ENCODE measurements at places on chromosomes 7 and 10. TPM values are rescaled to one million over a fixed set of nuclear protein-coding genes. Genes with fewer than 3 reads are reported as not detected.

- no peak for DNase-seq
These were observed 572.4 kb downstream of the GLRX3 start for GRCh38 chr10:130708465-130709070.

GRCh38 chr7:140136073-140136472, 40.7 kb downstream of the KDM7A start:
- no peak for DNase-seq

The TMEM130 gene
- not detected for total RNA-seq

The PDIA4 gene
- 94.8 TPM for total RNA-seq

GRCh38 chr10:79437111-79437814, 8.2 kb downstream of the ZCCHC24 start:
- no peak for DNase-seq

The TRIL gene
- total RNA-seq: not detected

DNA sequence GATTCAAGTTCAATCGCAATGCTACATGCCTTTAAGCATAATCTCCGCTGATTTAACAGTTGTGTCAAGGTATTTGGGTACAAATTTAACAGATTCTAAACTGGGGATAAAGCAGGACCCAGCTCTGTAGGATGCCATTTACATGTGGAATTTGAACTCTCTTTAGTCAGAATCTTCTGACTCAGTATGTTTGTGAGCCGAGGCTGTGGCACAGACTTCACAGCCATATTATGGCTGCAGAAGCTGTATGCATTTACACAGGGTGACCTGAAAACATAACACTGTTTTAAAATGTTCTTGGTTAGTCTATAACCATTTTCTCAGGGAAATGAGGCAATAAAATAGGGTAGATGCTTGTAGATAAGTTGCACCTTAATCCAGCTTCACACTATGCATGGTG, 8.7 kb downstream of the PDLIM1 start:
- DNase-seq: no peak

The CRTAC1 gene
- not detected for total RNA-seq

The PCGF5 gene
- 62.0 TPM for total RNA-seq

The ENTPD1 gene
- total RNA-seq: not detected

DNA sequence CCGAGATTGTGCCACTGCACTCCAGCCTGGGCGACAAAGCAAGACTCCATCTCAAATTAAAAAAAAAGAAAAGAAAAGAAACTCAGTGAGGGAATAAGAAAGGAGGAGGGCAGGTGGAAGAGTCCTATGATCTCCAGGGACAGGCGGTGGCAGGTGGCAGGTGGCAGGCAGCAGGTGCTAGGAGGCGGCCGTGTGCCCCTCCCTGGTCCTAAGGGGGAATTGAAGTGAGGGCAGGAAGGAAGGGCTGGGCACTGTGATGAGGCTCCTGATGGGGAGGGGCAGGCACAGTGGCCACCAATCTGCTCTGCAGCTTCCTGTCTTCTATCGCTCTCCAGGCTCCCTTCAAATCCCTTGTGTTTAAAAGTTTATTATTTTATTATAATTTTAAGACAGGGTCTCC, 41.2 kb upstream of the UBE3C start:
- DNase-seq: no peak

The TMEM178B gene
- total RNA-seq: 0.25 TPM

The OR9A2 gene
- total RNA-seq: not detected

- no peak for DNase-seq
These were observed 12.4 kb downstream of the MTPN start for GRCh38 chr7:135964791-135965190.

The GOLGA7B gene
- total RNA-seq: 12.6 TPM

DNA sequence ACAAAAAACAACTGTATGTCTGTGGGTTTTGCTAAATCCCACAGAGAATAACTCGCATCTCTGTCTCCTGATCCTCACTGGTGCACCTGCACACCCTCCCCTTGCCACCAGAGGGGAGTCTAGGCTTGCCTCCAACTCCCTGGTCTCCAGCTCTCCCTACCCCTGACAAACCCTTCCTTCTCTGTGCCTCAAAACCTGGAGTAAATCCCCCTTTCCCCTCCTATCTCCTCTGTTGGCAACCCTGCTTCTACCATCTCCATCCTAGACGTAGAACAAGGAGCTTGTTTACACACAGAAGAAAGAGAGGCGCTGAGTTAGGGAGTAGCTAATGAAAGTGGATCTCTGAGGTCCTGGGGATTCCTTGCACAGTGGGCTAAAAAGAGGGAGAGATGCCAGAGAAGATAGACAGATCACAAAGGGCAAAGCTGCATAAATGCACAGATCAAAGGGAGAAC, 6.0 kb downstream of the MBLAC1 start:
- peak; percentile 77 for DNase-seq

GRCh38 chr10:78850644-78851435, 217.9 kb upstream of the ZMIZ1 start:
- DNase-seq: no peak

GRCh38 chr10:6348096-6348874, 145.6 kb downstream of the PFKFB3 start:
- peak; percentile 92 for DNase-seq

DNA sequence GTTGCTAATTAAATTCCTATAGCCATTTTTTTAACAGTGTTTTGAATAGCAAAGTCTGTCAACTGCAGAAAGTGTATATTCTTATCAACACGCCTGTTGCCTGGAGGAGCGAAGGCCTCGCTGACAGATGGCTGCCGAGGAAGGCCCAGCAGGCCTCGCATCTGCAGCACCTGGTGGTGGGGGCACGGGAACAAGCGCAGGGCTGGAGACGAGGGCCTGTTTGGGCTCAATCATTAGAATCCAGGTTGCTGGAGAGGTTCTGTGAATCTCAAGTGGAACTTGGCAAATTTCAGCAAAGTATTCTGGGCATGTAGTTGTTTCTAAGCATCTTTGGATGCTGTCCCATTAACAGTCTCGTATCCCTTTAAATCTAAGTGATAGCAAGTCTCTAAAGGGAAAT, 66.1 kb upstream of the FAM204A start:
- no peak for DNase-seq

DNA sequence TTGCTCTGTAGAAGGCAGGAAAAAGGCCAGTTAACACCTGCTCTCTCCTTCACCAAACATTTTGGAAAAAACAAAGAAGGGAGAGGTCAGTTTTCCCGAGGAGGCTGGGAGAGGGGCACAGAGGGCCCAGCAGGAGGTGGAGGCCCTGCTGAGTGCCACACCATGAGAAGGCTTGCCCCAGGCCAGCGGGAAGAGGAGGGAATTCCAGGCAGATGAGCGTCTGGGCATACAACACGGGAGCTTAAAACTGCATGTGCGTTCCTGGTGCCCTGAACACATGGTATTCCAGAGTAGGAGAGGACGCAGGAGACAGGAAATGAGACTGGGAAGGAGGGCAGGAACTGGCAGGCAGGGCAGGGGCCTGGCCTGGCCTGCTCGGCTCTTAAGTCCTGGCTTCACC, 182.4 kb downstream of the CCDC3 start:
- DNase-seq: no peak

- no peak for DNase-seq
These were observed 95.7 kb downstream of the CPED1 start for GRCh38 chr7:121084256-121084655.

DNA sequence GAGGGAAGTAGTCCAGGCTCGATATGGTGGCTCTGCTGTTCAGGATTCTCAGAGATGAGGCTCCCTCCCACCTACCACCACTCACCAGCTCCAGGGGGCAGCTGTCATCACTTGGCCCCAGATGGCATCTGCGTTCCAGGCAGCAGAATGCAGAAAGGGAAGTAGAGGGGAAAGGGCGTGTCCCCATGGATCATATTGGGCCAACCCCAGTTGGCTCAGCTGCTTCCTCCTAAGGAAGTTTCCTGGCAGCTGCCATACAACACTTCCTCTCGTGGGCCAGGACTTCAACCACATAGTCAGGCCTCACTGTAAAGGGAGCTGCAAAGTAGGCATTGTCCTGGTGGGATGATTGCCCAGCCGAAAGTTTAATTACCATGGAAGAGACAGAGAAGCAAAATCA, 1.6 kb upstream of the TEX36 start:
- DNase-seq: no peak

DNA sequence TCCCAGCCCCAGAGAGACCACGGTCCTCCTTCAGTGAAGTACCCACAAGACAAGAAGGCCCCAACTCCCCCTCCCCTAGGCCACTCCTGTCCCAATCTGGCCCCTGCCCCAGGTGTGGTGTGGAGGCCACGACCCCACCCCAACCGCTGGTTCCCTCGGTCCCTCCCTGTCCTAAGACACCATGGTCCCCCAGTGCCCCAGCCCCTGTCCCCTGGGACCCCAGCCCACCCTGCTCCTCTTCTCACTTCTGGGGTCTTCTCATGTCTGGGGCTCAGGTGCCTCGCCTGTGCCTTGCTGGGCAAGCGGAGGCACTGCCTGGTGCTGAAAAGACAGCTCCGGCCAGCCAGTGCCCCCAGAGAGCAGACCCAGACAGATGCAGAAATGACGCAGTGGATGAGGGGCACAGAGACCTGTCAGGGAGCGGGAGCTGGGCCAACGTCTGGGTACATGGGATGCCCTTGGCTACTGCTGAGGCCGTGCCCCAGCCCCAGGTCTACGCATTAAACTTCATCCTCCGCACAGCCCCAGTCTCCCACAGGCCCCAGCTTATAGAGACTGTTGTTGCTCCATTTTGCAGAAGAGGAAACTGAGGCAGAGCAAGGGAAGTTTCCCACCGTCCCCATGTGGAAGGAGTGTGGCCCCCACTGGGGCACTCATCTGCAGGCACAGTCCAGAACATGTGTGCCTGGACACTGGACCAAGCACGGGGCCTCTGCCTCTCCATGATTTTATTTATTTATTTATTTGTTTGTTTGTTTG, 14.8 kb downstream of the GRIFIN start:
- DNase-seq: no peak

The DNA2 gene
- total RNA-seq: 28.4 TPM

DNA sequence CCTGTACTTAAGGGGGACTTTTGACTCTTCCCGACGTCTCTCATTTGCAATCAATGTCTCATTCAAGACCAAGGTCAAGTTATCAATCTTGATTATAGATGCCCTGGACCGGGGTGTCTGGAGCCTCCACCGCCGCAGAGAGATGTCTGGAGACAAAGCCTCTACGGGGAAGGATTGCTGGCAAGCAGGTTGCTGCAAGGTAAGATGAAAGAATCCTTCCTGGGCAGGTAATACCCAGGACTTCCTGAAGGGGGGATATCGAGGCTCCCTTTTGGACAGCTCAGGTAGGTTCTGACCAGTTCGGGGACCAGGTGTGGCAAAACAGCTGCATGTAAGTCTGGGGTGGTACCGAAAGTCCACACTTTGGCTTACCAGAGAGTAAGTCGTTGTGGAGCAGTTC, 12.5 kb upstream of the CUX1 start:
- no peak for DNase-seq

DNA sequence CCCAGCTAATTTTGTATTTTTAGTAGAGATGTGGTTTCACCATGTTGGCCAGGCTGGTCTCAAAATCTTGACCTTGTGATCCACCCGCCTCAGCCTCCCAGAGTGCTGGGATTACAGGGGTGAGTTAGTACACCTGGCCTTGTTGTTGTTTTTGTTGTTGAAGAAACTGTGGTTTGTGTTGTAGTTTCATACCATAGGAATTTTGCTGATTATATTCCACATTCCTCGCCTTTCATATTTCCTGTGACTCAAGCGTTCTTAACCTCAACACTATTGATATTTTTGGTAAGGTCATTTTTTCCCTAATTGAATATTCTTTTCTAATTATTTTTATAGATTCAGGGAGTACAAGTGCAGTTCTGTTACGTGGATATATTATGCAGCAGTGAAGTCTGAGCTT, 16.7 kb downstream of the LIPF start:
- DNase-seq: no peak

GRCh38 chr7:11447106-11447505, 384.9 kb downstream of the THSD7A start:
- no peak for DNase-seq

The CALHM3 gene
- total RNA-seq: not detected

DNA sequence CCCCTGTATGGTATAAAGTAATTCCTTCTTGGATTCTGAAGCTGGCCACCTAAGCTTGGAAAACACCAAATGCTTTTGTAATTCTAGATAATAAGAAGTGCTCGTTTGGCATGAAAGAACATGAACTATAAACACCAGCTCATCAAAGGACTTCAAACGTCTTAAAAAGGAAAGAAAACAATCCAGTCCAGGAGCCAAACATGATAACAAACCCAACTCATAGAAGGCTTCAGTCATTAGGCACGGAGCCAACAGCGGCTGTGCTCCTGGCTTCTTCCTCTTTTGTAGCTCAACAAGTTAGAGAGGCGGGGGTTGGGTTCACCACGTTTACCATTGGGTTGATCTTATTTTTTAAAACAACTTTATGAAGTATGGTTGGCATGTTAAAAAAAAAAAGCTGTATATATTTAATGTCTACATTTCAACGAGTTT, 56.4 kb upstream of the ECHDC3 start:
- DNase-seq: peak; percentile 48

DNA sequence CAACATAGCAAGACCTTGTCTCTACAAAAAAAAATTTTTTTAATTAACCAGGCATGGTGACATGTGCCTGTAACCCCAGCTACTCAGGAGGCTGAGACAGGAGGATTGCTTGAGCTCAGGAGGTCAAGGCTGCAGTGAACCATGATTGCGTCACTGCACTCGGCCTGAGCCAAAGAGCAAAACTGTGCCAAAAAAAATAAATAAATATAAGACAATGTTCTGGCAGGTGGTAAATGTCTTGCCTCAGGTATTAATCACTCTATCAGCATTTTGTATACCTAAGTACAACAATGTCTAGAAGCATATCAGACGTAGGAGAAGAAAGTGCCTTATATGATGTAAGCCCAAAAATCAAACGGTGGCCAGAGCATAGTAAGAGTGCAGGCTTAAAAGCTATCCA, 427.8 kb upstream of the C7orf33 start:
- DNase-seq: no peak

GRCh38 chr7:32298408-32299132, 191.6 kb downstream of the LSM5 start:
- DNase-seq: no peak

- no peak for DNase-seq
These were observed 22.5 kb downstream of the LRRN3 start for GRCh38 chr7:111113263-111114017.

The ANKRD61 gene
- total RNA-seq: 0.22 TPM

The OR13A1 gene
- total RNA-seq: 0.15 TPM

DNA sequence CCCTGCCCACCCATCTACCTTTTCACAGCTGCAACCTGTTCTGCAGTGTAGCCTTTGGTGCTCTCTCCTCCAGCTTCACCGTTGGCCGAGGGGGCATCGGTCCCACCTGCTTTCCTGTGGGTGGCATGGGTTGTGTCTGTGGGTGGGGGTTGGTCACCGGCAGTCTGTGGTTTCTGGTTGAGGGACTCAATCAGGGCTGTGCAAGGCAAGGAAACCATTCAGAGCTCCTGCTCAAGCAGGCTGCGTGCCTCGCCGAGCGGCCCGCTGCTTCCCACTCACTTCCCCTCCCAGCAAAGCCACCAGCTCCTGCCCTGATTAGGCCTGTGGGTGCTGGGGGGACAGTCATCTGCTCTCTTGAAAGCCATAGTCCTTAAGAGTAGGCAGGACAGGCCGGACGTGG, 9.8 kb downstream of the DNAJB12 start:
- DNase-seq: no peak

The NYAP1 gene
- 0.32 TPM for total RNA-seq

GRCh38 chr10:79149662-79150443, 81.1 kb downstream of the ZMIZ1 start:
- DNase-seq: peak; percentile 63

GRCh38 chr7:105841866-105842265, 34.5 kb downstream of the ATXN7L1 start:
- DNase-seq: no peak

GRCh38 chr10:125079091-125079600, 81.2 kb downstream of the CTBP2 start:
- DNase-seq: no peak

The ITGA8 gene
- not detected for total RNA-seq

The ATOH7 gene
- total RNA-seq: not detected

Data from activated CD4-positive, alpha-beta T cell treated with anti-CD3 and anti-CD28 coated beads, Interleukin-2, amount 10 ng/mL, durations not matched to agents 7 days and 5 days (primary cell).